CD4-positive, alpha-beta memory T cell (primary cell): ENCODE measurements at places on chromosomes 11 and 22. TPM values are rescaled to one million over a fixed set of nuclear protein-coding genes. Genes with fewer than 3 reads are reported as not detected.

- no peak overlapping the region for H3K27ac ChIP-seq
- no peak for DNase-seq
- H3K4me1 ChIP-seq: no peaks in the 10 kb centered on the region
- H3K36me3 ChIP-seq: no peaks in the 10 kb centered on the region
- no peaks in the 10 kb centered on the region for H3K27me3 ChIP-seq
These were observed 201.2 kb upstream of the E2F8 start for GRCh38 chr11:19441752-19442553.

- no peaks in the 10 kb centered on the region for H3K27me3 ChIP-seq
- H3K27ac ChIP-seq: no peak overlapping the region
- no peak overlapping the region for H3K4me3 ChIP-seq
- DNase-seq: no peak
- no peaks in the 10 kb centered on the region for H3K36me3 ChIP-seq
These were observed 23.7 kb downstream of the NCF4 start for GRCh38 chr22:36884349-36885158.

DNA sequence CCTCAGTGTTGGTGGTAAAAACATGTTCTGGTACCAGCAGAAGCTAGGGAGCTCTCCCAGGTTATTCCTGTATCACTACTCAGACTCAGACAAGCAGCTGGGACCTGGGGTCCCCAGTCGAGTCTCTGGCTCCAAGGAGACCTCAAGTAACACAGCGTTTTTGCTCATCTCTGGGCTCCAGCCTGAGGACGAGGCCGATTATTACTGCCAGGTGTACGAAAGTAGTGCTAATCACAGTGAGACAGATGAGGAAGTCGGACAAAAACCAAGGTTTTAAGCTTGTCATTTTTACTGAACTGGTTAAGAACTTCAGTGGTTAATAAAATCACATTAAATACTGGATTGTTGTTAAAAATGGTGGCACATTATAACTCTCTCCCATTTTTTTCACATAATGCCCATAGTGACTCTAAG, 42.6 kb upstream of the VPREB1 start:
- no peaks in the 10 kb centered on the region for H3K27me3 ChIP-seq
- H3K27ac ChIP-seq: no peak overlapping the region
- H3K4me1 ChIP-seq: no peaks in the 10 kb centered on the region
- H3K4me3 ChIP-seq: no peak overlapping the region
- no peaks in the 10 kb centered on the region for H3K36me3 ChIP-seq

DNA sequence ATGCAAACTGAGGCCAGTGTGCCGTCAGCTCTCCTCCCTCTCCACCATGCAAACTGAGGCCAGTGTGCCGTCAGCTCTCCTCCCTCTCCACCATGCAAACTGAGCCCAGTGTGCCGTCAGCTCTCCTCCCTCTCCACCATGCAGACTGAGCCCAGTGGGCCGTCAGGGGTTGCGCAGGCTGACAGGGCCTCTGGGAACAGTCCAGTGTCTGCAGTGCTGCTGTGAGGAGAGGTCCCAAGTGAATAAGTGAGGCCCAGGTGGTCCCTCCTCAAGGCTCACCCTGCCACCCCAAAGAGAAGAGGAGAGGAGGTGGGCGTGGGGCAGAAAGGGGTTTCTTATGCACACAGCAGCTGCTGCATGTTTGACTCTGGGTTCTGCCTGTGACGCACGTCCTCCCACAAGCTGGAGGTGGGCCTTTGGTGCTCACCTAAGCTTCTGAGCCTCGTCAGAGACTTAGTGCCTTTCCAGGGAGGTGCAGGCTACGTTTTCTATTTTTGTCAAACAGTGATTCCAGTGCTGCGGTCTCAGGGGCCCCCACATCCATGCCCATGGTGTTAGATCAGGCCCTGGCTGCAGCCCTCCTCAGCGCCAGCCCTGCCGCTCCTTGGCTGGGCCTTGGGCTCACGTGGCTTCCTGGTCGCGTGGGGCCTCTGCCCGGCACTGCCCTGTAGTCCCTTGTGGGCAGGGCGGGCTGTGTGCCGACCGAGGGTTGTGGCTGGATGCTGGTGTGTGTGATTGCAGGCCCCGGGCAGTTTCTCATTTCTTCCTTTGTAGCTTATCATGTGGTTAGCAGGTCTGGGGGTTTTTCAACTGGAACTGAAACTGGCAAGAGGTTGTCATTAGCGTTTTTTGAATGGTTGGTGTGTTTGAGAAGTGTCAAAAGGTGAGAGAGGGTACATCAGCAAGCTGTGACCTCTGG, 7.1 kb downstream of the TPCN2 start:
- H3K27ac ChIP-seq: no peak overlapping the region
- peaks cover 9% of the 10 kb centered on the region for H3K4me1 ChIP-seq
- DNase-seq: no peak
- no peaks in the 10 kb centered on the region for H3K27me3 ChIP-seq
- H3K4me3 ChIP-seq: no peak overlapping the region
- peaks cover 6% of the 10 kb centered on the region for H3K36me3 ChIP-seq

DNA sequence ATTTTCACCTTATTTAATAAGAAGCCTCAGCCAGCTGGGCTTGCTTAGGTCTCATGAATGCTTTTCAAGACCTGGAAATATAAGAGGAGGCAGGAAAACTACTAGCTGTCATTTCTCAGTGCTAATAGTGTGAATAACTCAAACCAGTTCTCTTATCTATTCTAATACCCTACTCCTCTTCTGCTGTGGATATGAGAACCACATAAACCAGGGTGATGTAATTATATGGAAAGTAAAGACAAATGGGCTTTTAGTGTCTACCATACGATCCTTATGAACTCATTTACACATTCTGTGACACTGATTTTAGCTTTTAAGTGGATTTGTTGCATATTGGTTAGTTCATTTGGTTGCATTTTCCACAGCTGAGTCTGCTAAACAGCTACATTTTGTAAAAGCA, 8.6 kb downstream of the PDGFD start:
- no peak for DNase-seq
- no peak overlapping the region for H3K27ac ChIP-seq
- H3K36me3 ChIP-seq: no peaks in the 10 kb centered on the region
- H3K4me3 ChIP-seq: no peak overlapping the region
- no peaks in the 10 kb centered on the region for H3K4me1 ChIP-seq

- no peaks in the 10 kb centered on the region for H3K27me3 ChIP-seq
- H3K27ac ChIP-seq: no peak overlapping the region
- H3K36me3 ChIP-seq: peaks cover 10% of the 10 kb centered on the region
- no peak overlapping the region for H3K4me3 ChIP-seq
- H3K4me1 ChIP-seq: peaks cover 39% of the 10 kb centered on the region
These were observed 1.6 kb upstream of the RPS19BP1 start for GRCh38 chr22:39534092-39534506.

GRCh38 chr22:31136711-31137110, 3.6 kb downstream of the PLA2G3 start:
- no peaks in the 10 kb centered on the region for H3K27me3 ChIP-seq
- H3K4me3 ChIP-seq: no peak overlapping the region
- H3K4me1 ChIP-seq: no peaks in the 10 kb centered on the region
- H3K36me3 ChIP-seq: no peaks in the 10 kb centered on the region
- no peak for DNase-seq

DNA sequence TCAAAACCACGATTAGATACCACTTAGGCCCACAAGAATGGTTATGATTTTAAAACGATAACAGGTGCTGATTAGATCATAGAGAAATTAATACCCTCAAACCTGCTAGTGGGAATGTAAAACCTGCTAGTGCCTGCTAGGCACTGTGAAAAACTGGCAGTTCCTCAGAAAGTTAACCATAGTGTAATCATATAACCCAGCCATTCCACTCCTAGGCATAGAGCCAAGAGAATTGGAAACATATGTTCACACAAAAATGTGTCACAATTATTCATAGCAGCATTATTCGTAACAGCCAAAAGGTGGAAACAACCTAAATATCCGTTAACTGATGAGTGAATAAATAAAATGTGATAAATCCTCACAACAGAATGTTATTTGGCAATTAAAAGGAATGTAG, 122.2 kb upstream of the SYN3 start:
- DNase-seq: no peak
- no peak overlapping the region for H3K4me3 ChIP-seq
- H3K27ac ChIP-seq: no peak overlapping the region
- no peaks in the 10 kb centered on the region for H3K27me3 ChIP-seq
- H3K36me3 ChIP-seq: no peaks in the 10 kb centered on the region
- H3K4me1 ChIP-seq: no peaks in the 10 kb centered on the region

DNA sequence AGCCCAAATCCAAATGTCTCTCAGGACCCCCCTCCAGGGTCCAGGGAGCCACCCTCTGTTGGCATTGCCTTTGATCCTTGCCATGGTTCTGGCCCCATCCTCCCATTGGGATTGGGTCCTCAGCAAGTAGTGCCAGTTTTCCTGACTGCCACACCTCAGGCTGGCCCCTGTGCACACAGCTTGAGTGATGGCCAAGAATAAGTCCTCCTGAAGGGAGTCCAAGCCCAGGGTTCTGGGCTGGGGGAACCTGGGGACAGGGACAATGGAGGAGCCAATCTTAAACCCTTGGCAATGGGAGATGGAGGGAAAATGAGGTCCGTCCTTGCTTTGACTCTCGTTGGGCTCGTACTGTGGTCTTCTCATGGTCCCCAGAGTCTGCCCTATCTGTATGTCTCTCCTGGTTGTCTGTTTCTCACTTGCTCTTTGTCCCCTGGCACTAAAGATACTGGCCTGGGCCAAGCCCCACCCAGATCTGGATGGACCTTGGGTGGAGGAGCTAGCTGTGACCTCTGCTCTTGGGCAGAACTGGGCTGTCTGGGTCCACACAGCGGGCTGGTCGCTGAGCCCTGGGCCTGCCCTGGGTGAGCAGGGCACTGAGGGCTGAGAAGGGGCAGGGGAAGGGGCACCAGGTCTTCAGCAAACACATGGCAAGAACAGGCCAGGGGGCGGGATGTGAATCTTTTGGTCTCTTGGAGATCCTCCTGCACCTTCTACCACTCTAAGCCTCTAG, 2.9 kb downstream of the SOX10 start:
- no peaks in the 10 kb centered on the region for H3K36me3 ChIP-seq
- no peak overlapping the region for H3K27ac ChIP-seq
- no peak overlapping the region for H3K4me3 ChIP-seq
- no peaks in the 10 kb centered on the region for H3K4me1 ChIP-seq
- H3K27me3 ChIP-seq: no peaks in the 10 kb centered on the region
- DNase-seq: no peak

DNA sequence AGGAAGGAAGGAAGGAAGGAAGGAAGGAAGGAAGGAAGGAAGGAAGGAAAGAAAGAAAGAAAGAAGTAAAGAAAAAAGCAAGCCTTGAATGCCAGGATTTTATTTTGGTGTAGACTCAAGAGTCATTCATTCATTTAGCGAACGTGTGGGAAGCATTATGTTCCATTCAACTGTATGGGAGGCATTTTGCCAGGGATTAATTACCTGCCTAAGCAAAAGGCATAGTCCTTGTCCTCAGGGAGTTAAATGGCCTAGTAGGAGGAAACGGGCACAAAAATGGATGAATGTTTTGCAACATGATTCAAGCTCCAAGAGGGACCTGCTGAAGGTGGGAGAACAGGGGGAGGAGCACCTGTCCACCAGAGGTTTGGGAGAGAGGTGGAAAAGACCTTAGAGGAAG, 16.2 kb upstream of the ZNRF3 start:
- no peaks in the 10 kb centered on the region for H3K36me3 ChIP-seq
- H3K27ac ChIP-seq: no peak overlapping the region
- DNase-seq: no peak
- no peaks in the 10 kb centered on the region for H3K27me3 ChIP-seq

- H3K4me1 ChIP-seq: no peaks in the 10 kb centered on the region
- no peak overlapping the region for H3K4me3 ChIP-seq
- DNase-seq: no peak
- H3K27me3 ChIP-seq: no peaks in the 10 kb centered on the region
These were observed 385.5 kb downstream of the OPCML start for GRCh38 chr11:133146697-133147306.

DNA sequence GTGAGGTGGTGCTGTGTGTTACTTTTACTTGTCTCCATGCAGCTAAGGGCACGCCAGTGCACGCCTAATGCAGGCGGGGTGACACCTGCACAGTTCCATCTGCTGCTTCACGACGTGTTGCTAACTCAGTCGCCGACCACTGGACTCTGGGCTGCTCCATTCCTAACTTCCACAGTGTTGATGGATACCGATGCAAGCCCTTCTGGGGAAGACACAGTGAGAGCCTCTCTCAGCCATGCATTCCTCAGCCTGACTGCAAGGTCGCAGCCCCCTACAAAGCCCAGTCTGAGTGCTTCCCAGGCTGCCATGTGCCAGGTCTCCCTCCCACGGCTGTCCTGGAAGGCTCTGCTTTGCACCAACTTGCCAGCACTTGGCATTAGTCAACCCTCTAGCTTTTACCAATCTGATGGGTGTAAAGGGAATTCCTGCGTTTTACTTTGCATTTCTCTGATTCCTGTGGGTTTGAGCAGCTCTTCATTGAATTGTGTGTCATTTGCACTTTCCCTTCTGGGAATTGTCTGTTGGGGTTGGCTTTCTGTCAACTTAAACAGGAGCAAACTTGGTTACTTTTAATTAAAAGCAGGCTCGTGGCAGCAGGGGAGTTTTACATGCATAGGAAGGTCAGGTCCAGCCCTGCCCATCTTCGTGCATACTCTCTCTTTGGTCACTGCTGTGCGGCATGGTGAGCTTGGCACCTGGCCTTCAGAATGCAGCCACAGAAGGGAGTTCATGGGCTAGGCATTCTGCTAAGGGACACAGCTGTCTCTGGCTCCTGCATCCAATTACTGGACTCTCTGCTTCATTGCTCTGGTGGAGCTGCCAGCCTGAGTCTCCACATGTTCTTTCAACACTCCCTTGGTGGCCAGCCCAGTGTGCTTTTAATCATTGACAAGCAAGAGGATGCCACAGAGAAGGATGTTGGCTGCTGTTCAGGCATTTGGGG, 34.6 kb upstream of the SHANK2 start:
- no peaks in the 10 kb centered on the region for H3K27me3 ChIP-seq
- H3K27ac ChIP-seq: no peak overlapping the region
- no peak overlapping the region for H3K4me3 ChIP-seq
- no peaks in the 10 kb centered on the region for H3K36me3 ChIP-seq

DNA sequence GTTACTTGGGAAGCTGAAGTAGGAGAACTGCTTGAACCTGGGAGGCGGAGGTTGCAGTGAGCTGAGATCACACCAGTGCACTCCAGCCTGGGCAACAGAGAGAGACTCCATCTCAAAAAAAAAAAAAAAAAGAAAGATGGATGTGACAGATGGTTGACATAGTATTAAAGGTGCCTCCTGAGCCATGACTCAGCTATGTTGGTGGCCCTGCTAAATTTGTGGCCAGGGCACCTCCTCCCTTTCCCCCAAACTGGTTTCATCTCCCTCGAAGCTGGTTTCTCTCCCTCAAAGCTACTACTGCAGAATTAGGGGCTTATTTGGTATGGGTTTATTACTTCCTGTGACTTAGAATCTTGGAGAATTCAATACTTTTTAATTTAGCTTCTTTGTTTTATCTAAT, 31.5 kb downstream of the SDHD start:
- H3K27ac ChIP-seq: no peak overlapping the region
- DNase-seq: no peak
- H3K36me3 ChIP-seq: no peaks in the 10 kb centered on the region
- no peaks in the 10 kb centered on the region for H3K4me1 ChIP-seq

Gene BLID
- not detected for total RNA-seq

Gene NOX4
- total RNA-seq: not detected

Gene C11orf91
- not detected for total RNA-seq

Gene KLHL35
- total RNA-seq: 1.2 TPM

Gene ARHGAP32
- 6.5 TPM for total RNA-seq

Gene OLFML1
- total RNA-seq: not detected

Gene LRRC10B
- total RNA-seq: not detected

Gene RAB30
- 12.3 TPM for total RNA-seq

Gene LAMTOR1
- total RNA-seq: 68.6 TPM
